ENCODE measurements at places on chromosomes 7 and 10.

DNA sequence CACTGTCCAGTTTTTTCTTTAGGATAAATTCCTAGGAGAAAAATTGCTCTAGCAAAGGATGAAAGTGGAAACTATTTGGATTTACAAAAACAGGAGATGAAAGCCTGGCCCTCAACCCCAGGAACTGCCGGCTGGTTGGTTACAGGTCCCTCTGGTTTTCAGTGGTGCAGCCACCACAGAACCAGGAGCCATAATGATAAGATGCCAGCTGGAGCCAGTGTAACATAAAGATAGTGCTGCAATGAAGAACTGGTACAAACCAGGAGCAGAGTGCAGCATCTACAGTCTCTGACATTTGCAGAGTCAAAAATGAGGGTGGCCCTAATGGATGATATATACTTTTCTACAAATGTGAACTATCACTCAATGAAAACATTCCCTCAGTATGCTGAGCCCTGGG is 20.4 kb upstream of the NUP42 start:
- no peak for DNase-seq

DNA sequence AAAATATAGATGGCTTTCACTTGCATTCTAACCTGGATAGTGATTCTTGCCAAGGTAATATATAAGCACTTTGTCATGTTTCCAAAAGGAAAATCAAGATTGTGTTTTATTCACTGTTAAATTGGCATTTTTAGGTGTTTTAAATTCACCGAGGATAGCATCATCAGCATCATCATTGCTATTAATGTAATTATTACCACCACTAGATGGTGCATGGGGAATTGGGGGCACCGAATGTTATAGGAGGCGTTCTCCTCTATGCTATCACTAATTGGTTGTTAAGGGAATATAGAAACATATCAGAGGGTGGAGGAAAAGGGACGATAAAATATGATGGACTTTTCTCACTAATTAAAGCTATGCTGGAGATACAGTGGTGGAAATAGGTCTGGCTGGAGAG is 95.5 kb downstream of the CELF2 start:
- DNase-seq: no peak

- no peak for DNase-seq
Measured at GRCh38 chr10:117096599-117097201, 41.4 kb downstream of the VAX1 start.

- DNase-seq: peak; percentile 70
Measured at GRCh38 chr7:50656141-50656895, 91.1 kb upstream of the DDC start.

GRCh38 chr10:3734111-3734510 is 50.9 kb downstream of the KLF6 start:
- no peak for DNase-seq

DNA sequence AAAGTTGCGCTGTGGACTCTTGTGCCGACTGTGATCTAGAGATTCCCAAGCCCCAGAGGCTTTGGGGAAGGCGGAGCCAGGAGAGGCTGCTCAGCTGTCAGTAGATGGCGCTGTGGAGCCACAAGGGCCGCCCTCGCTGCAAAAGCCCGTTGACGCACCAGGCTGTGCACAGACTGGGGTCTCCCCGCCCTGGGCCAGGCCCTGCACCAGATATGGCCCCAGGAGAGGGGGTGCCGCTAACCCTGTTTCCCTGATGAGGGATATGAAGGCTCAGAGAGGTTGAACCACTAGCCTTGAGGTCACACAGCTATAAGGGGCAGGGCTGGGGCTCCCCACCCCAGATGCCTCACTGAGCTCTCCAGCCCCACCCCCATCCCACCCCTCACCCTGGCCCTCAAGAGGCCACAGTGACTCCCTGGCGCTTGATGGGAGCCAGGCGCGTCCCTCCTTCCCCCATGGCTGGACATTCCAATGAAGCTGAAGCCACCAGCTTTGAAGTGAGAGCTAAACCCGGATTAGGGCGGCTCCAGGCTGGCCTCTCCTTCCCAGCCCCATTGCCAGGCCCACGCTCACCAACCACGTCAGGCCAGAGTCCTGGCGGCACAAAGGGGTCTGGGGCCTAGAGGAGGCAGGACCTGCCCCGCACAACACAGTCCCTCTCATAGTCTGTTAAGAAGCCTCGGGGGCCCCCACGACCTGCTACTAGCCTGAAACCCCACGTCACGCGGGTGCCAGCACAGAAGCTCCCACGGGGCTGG is 26.4 kb downstream of the MYL10 start:
- DNase-seq: peak; percentile 83

DNA sequence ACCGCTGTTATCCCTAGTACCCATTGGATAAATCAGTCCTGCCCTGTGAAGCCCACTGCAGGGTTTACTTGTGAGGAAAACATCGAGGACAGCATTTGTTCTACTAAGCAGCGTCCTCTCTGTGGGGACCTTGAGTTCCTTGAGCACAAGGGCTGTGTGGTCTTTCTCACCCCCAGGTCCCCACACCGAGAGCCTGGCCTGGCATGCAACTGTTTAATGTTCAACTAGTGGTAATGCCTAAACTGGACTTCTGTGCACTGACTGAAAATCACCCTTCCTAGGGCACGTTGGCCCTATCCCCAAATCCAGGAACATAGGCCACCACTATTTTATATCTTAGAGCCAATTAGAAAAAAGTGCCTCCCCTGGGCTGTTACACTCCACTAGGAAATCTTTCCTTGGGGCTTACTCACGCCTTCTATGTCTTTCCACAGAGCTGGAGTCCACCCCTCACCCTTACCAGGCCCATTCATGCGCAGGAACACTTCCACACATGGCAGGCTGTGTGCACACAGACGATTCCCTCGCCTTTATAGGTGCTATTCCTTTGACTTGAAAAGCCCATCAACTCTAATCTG is 1.7 kb upstream of the TMEM213 start:
- no peak for DNase-seq

DNA sequence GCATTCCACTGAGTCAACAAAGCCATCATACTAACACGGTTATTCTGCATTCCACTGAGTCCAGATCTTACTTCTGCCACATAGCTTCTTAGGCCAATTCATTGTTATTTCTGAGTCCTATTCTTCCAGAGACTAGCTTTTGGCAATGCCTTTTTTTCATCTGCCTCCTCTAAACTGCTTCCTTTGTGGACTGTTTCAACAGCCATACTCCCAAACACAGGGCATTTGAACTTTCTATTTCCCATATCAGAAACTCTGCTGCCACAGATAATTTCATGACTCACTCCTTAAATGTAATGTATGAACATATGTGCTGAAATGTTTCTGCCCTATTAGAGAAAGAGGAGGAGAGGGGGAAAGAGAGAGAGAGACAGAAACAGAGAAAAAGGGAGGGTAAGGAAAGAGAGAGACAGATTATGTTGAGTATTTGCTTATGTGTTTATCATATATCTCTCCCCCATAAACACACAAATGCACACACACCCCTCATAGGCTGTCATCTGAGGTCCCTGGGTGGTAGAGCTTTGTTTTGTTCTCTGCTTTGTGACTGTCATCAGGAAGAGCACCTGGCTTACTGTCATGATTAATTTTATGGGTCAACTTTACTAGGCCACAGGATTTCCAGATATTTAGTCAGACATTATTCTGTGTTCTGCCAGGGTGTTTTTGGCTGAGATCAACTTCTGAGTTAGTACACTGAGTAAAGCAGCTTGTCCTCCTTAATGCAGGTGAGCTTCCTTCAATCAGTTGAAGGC is 308.0 kb upstream of the KCND2 start:
- no peak for DNase-seq

DNA sequence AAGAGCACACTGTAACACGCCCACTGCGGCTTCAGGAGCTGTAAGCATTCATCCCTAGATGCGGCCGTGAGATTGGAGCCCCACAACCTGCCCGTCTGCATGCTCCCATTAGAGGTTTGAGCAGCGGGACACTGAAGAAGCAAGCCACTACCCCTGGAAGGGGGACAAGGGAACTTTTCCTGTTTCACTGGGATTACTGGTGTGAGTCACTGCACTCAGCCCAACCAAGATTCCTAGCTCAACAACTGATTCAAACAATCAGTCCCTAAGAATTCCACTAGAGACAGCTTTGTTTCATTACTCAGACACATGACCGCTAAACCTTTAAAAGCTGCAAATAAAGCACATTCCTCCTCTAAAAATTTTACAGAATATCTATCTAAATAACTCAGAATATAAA is 69.8 kb downstream of the ORC5 start:
- DNase-seq: no peak

DNA sequence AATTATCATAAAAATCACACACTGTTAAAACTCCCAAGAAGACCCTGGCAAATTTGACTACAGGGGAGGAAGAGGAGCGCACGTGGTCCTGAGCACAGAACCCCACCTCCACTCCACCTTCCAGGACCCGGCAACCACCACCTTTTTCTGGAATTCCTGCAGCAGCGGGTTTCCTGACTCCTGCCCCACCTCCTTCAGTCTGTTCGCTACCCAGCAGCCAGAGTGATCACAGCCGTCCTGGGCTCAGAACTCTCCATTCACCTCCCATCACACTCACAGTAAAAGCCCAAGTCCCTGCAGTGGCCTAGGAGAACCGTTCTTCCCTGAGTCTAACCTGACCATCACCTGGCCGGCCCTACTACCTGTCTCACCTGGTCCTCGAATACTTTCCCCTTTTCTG is 107.4 kb upstream of the FAM204A start:
- no peak for DNase-seq

DNA sequence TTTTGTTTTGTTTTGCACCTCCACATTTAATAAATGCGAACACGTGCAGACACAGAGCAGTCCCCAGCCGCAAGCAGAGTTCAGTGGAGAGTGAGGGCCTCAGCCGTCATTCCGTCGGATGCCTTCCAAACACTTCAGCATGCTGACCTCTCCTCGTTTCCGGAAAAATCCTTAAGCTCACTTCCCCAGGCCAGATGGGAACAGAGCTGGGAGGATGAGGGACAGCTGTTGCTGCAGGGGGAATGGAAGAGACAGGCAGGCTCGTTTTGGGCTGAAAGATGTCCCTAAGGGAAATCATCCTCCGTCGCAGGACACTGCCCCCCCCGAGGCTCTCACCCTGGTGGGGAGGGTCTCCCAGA is 17.2 kb upstream of the FGFR2 start:
- DNase-seq: no peak

All from coronary artery (tissue), 2 donors.